ENCODE measurements at places on chromosomes 4 and X. TPM values are rescaled to one million over a fixed set of nuclear protein-coding genes. Genes with fewer than 3 reads are reported as not detected.

DNA sequence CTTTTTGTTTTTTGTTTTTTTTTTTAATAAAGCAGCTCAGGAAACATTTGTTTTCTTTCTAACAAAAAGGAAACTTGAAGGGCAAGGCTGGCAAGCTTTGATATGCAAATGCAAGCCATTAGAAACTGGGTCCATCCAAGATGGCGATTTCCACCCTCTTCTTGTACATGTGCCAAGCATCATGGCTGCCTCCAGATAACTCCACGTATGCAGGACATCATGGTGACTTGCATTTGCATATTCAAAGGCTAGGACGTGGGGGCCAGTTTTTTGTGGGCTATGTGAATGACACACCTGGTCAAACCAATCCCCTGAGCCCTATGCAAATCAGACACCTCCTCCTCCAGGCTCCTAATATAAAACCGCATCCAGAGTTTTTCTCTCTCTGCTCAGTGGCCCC is 692.6 kb downstream of the FAM133A start:
- DNase-seq: no peak

DNA sequence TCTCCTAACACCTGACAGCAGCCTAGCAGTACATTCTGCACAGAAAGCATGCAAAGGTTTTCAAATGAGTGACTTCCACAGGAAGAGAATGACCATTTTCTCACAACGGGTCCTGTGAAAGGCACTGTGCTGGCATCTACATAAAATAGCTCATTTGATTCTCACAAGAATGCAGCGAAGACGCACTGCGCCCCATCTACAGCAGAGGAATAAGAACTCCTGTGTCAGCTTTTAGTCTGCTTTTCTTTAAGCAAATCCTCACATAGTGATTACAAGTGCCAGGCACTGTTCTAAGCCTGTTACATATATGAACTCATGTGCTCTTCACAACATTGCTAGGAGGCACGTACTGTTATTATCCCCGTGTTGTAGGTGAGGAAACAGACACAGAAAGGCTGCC is 62.5 kb downstream of the AFAP1 start:
- no peak for DNase-seq

GRCh38 chrX:41288641-41289040 is 45.3 kb upstream of the DDX3X start:
- DNase-seq: no peak

GRCh38 chr4:8928074-8928473 is 56.4 kb upstream of the HMX1 start:
- no peak for DNase-seq

Gene KLHL13
- not detected for total RNA-seq

GRCh38 chrX:115147220-115147619 is 42.0 kb upstream of the RBMXL3 start:
- no peak for DNase-seq

DNA sequence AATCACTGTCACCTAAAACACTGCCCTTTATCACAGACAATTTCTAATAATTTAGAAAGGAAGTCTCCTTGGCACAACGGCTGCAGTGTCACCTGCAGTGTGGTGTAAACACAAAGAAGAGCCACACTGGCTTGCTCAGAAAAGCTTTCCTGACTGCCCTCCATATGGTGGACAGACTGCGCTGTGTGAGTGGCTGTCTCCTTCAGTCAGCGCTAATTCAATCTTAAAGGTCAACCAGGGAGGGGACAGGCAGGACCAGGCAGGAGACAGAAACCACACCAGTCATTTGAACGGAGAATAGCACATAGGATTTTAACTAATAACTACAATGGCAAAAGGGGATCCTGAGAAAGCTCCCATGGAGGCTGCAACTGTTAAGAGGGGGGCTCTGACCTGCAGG is 132.1 kb downstream of the NSUN7 start:
- no peak for DNase-seq

Gene TLR8
- total RNA-seq: not detected

Gene CSAG3
- not detected for total RNA-seq

DNA sequence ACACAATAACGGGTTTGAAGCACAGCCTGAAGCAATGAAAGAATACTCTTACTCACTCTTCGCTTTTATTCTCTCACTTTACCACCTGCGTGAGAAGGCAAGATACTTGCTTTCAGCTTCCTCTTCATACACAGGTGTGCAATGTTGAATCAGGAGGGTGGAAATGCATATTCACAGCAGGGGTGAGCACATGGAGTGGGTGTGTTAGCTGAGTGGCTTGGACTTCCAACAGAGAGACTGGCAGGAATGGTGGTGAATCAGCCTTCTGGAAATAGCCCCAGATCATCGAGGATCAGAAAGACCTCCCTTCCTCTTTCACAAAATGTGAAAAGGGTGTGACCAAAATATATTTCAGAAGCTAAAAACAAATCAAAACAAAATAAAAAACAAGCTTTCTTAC is 521.2 kb downstream of the STIM2 start:
- DNase-seq: no peak

- no peak for DNase-seq
These were observed 3.8 kb upstream of the MMGT1 start for GRCh38 chrX:135977611-135978010.

GRCh38 chr4:110361921-110362320 is 114.0 kb upstream of the ENPEP start:
- DNase-seq: no peak

Gene H2BW2
- not detected for total RNA-seq

DNA sequence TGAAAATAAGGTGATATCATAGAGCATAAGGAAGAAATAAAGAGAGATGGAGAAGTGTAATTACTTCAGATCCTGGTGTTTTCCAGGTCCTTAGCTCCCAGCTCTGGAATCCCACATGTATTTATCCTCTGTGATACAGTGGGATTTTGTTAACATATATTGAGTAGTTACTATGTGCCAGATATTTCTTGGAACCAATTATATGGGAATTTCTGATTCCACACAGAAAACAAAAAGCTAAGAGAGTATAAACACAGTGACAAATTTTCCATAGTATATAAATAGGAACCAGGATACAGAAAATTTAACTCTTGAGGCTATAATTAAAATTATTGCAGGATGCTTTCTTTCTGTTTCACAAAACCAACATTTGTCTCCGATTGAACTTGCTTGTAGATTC is 1067.5 kb downstream of the PCDH7 start:
- DNase-seq: no peak

GRCh38 chr4:53734584-53735353 is 143.5 kb upstream of the LNX1 start:
- no peak for DNase-seq

- DNase-seq: no peak
These were observed 137.9 kb downstream of the INPP4B start for GRCh38 chr4:142708231-142708630.

DNA sequence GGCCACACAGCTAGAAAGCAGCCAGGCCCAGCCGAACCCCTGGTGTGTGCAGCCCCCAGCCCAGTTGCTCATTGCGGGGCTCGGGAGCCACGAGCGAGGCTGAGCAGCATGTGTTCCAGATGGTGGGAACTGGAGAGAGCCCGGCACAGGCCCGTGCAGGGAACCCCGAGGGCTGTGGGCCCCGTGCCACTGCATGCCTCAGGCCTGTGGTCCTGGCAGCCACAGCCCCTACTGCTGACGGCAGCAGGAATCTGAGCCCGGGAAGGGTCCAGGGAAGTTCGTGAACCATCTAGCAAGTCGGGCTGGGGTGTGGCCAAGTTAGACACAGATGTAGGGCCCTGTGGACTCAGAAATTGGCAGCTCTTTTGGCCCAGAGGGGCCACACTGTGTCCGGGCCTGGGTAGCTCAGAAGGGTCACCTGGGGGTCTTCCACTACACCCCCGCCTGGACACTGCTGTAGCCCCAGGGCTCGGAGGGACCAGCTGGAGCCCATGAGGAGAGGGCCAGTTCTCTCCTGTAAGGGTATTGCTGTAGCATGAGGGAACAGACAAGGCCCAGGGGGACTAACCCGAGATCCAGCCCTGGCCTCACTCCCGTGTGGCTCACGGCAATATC is 12.1 kb downstream of the HTRA3 start:
- DNase-seq: no peak
